ENCODE measurements at places on chromosomes 16 and 17.

GRCh38 chr17:58268774-58269556 lies 11.8 kb downstream of the MPO start:
- DNase-seq: no peak

DNA sequence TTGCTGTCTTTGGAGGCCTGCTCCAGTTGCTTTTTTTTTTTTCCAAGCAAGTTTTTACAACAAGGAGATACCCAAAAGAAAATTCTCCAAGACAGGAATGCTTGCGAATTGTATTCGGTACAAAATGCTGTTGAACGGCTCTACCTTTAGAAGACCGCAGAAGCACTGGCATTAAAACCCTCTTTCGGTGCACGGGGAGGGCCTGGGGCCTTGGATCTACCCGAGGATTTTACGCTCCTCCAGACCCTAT lies 1.3 kb upstream of the HELZ start:
- DNase-seq: peak; percentile 16

DNA sequence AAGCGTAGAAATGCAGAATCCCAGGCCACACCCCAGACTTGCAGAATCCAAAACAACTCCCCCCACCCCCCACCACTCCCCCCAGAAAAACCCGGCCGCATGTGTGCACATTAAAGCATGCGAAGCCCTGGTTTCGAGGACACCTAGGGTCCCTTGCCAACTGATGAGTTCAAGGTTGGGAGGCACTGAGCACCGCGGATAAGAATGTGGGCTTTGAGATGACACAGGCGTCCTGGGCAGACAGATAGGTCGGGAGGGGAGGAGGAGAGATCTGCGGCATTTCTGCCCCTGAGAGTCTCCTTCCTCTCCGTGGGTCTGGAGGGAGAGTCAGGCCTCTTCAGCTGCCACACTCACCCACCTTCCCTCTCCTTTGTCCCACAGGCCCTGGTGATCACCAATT lies 98.3 kb downstream of the ABCC1 start:
- DNase-seq: no peak

DNA sequence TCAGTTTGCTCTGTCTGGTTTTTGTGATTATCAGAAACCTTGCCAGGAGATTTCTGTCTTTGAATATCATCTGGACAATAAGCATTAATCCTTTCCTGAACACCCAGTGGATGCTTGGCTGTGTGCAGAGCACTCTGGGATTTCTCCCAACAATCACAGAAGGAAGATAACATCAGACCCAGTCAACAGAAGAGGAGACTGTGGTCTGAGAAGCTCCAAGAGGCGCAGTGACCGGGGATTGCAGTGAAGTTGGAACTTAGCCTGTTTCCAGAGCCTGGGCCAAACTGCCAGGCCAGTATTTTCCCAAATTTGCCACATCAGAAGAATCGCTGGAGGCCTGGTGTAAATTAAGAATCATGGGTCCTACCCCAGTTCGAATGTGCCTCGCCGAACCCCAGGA lies 264.7 kb downstream of the C16orf95 start:
- no peak for DNase-seq

DNA sequence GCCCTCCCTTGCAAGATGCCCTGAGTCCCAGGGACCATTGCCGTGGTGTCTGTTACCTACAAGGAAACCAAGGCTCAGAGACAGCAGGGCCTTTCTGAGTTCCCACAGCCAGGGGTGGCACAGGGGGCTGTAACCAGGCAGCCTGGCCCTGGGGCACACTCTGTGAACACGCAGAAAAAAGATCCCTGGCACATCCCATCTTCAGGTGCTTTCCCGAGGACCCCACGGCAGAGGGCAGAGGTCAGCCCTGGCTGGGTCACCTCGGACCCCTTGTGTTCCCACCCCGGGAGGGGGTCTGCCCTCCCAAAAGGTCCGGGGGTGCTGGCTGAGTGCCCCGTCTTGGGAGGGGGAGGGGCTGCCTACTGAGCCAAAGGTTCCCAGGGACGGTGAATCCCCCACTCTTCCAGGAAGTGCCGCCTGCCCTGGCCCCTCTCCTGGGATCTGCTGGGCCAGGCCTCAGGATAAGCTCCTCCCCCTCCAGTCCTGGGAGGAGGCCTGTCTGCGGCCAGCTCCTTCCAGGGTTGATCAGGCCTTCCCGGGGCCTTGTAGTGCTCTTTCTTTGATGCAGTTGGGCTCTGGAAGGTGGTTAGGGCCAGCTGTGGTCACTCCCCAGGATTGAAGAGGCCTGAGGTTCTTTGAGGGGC lies 8.1 kb downstream of the GLIS2 start:
- no peak for DNase-seq

DNA sequence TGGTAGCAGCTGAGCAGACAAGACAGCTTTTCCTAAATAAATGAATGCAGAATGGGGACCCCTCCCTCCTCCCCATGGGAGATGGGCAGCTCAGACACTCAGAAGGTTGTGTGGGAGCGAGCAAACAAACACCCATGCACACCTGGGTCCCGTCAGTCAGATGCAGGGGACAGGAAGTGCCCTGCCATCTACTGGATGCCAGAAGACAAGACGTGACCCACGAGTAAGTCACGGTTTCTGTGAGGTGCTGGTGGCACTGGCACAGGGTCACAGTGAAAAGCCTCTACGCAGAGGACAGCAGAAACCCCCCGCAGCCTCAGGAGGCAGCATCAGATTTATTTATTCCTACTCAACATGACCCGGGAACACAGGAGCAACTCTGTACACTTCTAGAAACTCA lies 8.4 kb downstream of the HBQ1 start:
- DNase-seq: peak; percentile 45

GRCh38 chr17:59513934-59514841 lies 51.2 kb upstream of the DHX40 start:
- no peak for DNase-seq

GRCh38 chr17:81298991-81299738 lies 4.1 kb upstream of the SLC38A10 start:
- no peak for DNase-seq

- no peak for DNase-seq
Observed at GRCh38 chr17:71464241-71464640, 656.6 kb upstream of the SOX9 start.

DNA sequence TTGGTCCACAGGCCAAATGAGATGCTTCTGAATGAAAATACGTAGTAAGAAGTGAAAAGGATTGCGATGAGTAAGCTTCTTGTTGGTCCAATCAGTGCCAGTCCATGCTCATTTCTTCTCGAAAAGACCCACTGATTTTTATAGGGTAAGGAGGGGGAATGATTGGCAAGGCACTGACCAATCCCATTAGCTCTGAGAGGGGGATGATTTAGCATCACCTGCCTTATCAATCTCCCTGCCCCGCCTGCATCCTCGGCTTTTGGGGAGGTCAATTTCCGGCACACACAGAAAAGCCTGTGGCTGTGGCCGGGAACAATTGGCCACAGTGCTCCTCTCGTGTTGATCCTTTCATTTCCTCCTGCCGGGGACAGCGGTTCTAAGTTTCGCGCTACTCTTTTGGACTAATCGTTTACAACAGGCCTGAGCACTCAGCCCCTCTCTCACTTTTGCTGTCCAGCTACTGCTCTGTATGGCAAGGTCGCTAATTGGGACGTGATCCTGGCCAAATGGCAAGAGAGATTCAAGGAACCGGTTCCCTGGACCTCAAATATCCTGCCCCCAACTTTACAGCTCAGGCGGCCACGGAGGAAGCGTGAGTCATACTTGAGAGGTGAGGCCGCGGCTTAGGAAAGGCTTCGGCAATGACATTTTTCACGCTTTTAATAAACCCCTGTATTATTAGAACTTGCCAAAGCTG lies 43.1 kb downstream of the TBX4 start:
- DNase-seq: no peak

DNA sequence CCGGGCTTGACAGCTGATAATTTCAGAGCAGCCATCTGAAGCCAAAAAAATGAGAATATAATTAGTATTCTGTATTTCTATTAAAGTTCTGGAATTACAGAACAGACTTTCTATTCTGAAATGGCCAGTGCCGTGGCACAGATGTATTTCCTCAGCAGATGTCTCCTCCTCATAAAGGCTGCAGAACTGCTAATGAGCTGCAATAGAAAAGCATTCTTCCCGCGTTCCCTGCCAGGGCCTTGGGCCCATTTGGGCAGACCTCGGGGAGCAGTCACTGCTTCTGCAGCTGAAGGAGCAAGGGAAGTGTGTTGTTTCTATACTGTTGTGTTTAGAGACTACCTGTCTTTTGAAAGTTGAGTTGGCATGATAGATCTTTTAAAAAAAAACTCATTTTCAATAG lies 152.6 kb upstream of the CACNG5 start:
- DNase-seq: no peak

GRCh38 chr17:40352237-40352778 lies 12.2 kb downstream of the GJD3 start:
- no peak for DNase-seq

DNA sequence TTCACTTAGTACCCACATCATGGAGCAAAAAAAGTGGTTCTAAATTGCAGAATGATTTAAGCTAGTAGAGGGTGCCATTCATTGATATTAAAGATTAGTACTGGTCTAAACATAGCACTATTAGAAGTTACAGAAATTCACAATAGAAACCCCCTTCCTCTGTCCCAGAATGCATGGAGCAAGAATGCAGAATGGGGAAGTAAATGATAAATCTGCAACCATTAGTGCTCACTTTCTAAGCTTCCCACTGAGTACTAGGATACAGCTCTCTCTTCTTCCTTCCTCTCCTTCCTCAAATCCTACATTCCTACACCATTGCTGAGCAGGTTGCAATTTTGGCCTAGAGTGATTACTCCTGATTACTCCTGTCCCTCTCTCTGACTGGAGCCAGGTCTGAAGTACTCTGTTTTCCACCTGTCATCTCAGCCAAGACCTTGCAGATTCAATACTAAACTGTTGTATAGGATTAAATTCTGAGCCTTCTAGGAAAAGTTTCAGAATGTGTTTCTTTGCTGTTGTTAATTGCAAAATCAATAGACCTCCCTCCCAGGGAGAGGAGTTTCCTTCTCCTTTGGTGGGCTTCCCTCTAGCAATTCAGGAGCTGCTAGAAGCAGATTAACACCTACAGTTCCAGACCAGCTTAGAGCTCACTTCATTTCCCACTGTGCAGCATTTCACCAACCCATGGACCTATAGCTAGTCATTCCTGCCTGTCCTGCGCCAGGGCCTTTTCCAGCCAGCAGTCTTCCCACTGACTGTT lies 165.5 kb upstream of the TBX2 start:
- no peak for DNase-seq

GRCh38 chr17:38660097-38661025 lies 14.4 kb downstream of the EPOP start:
- no peak for DNase-seq

DNA sequence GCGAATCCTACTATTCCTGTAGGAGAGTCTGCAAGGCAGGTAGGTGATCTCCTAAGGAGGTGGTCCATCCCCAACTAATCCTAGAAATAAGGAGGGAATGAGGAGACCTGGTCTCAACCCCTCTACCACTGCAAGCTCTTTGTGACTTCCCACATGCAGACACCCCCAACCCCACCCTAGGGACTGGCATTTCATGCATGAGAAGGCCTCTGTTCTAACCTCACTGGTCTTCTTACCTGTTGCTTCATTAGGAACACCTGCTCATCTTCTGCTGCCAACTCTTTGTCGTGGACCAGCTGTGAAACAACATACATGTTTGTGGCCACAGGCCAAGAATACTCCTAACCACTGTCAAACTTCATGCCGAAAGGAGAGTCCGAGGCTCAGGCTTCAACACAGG lies 22.6 kb downstream of the DYNC1LI2 start:
- DNase-seq: no peak

DNA sequence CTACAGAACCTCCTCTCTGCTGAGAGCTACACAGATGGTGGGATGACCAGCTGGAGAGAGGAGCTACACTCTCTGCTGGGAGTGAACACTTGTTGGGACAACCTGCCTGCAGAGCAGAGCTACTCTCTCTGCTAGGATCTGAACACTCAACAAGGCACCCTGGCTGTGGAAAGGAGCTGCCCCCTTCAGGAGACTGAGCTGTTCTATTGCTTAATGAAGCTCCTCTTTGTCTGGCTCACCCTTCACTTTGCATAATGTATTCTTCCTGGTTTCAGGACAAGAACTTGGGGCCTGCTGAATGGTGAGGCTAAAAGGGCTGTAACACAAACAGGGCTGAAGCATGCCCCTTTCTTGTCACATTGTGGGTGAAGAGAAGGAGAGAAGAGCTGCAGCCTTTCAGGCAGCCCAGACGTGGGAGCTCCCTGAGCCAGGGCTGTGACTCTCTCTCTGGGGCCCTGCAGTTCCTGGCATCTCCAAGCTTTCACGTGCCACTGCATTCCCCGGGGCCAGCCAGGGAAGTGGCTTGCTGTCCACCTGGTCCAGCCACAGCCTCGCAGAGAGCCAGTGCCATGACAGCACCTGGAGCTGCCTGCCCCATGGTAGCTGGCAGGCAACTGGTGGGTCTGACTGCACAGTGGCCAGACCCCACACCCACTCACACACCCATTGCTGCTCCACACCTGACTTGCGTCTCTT lies 272.8 kb upstream of the KCNJ16 start:
- no peak for DNase-seq

DNA sequence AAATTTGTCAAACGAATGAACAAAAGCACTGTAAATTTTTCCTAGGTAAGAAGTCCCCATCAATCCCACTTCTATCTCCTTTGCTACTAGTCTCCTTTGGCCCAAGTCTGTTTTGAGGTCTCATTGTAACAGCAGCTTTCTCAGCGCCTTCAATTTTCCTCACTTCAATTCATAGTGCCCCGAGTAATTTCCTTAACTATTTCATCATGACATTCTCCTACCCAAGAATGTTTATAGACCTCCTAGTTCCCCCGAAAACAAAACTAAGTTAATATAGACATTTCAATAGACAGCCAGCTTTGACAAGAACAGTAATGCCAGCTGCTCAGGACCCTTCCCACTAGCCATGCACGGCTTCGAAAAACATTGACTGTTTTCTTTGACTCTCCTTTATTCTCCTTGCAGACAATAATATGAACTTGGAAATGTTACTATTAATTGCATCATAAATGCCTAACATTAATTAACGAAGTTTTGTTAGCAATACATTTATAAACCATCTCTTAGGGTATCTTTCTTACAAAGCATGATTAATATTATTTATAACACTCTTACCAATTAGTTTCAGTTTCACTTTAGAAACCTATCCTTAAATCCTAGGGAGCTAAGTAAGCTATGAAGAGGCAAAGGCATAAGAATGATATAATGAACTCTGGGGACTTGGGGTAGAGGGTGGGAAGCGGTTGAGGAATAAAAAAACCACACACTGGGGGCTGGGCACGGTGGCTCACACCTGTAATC lies 22.8 kb downstream of the GLG1 start:
- DNase-seq: no peak

DNA sequence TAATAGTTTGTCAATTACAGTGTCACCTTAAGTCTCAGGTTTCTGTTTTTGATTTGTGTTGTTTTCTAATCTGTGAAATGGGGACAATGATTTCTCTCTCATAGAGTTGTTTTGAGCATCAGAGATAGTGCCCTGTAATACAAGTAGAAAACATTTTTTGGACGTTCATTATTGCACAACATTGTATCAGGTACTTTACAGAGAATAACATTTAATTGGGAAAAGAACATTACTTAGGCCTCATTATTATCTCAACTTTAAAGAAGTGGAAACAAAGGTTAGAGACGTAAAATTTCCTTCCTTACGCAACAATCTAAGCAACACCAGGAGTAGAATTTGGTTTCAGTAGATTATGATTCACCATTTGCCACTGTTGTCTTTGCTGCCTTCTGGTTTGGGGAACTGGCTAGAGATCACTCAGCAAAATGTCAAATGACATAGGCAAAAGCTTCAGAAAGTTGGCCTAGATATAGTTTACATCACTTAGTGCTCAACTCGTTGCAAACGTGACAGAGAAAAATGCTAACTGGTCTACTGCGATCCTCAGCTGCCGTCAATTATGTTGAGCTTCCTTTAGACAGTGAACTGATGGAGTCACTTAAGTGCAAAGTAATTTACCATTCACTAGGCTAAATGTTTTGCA lies 1026.8 kb downstream of the CDH11 start:
- DNase-seq: no peak
